SW 1271 (cell line): ENCODE measurements at places on chromosomes 7 and 10.
A peak's percentile ranks its signal among the peaks of the same experiment; 100 is the strongest.

GRCh38 chr7:34949361-34949760 is 87.9 kb downstream of the DPY19L1 start:
- DNase-seq, result no peak

DNA sequence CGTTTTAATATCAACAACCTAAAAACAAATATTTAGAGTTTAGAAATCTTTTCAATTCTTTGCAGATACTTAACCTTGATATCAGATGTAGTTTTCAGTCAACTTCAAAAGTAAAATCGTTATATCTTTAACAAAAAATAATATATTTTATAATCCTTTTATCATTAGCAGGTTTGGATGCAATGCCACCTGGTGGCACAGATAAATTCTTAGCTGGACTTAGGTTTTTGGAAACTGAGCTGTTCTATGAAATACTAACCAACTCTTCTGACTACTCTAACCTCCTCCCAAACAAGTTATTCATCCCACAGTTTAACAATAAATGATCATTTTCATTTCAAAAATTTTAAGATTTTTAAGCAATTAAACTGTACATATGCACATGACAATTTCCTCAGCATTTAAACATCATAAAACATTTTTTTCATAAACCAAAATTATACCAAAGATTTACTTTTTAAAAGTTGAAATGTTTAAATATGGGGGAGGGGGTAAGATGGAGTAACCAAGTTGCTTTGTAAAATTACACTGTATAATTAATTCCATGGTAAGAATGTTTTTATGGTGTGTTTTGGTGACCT is 56.9 kb downstream of the HIBADH start:
- DNase-seq, result no peak

DNA sequence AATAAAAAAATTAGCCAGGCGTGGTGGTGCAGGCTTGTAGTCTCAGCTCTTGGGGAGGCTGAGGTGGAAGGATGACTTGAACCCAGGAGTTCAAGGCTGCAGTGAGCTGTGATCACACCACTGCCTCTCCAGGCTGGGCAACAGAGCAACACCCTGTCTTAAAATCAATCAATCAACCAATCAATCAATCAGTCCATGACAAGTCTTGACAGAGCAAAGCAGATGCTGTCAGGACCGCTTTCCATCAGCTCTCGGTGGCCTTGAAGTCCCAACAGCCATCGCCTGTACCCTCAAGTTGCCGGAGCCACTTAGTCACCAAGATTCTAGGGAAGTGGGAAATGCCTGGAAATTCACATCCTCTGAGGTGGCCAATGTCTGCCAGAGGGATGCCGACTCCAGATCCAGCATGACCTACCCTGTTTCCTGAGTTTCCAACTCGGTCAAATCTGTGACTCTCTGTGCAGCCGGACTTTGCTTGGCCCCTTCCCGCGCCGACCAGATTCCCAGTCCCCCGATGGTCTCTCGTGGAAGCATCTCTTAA is 871 bp upstream of the CCL24 start:
- DNase-seq, result no peak

GRCh38 chr7:126803060-126803665 is 449.6 kb downstream of the GRM8 start:
- peak; percentile 29 for DNase-seq

GRCh38 chr7:50729962-50730361 is 52.7 kb downstream of the GRB10 start:
- no peak for DNase-seq

GRCh38 chr7:82234457-82235049 is 209.0 kb downstream of the CACNA2D1 start:
- DNase-seq, result peak; percentile 10

- DNase-seq, result no peak
Observed at GRCh38 chr10:114046087-114046458, 2.4 kb downstream of the ADRB1 start.

- DNase-seq, result no peak
Observed at GRCh38 chr7:16359216-16359615, 62.1 kb downstream of the CRPPA start.

- DNase-seq, result no peak
Observed at GRCh38 chr7:44187636-44188416, 1.4 kb downstream of the GCK start.

DNA sequence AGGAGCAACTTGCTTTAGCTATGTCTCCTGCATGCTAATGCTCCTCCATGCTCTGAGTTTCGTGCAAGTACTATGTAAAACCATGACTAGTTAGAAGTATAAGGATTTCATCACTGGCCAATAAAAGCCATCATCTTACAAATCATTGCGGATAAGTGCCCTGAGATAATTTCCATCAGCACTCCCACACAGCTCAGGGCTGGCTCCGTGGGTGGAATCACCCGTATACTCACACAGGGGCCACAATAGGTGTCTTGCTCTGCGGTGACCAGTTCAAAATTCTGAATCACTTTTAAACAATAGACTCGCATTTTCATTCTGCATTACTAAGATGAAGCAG is 227.4 kb downstream of the PARD3 start:
- DNase-seq, result no peak

- no peak for DNase-seq
Observed at GRCh38 chr7:24824400-24824799, 67.1 kb upstream of the GSDME start.

DNA sequence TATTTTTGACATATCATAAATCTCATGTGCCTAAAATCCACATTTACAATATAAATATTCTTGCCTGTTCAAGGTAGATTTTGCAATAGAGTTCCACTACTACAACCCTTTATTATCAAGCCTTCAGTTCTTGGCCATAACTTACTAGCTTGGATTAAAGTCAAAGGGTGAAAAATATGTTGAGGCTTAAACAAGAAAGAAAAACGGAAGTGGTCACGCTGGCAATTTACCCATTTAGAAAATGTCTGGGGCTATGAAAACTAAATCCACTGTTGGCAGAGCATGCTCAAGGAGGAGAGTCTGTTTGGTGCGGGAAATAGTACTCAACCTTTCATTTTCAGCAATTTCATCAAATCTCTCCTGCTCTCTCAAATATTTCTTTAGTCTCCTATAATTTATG is 209.8 kb upstream of the RHOBTB1 start:
- no peak for DNase-seq

DNA sequence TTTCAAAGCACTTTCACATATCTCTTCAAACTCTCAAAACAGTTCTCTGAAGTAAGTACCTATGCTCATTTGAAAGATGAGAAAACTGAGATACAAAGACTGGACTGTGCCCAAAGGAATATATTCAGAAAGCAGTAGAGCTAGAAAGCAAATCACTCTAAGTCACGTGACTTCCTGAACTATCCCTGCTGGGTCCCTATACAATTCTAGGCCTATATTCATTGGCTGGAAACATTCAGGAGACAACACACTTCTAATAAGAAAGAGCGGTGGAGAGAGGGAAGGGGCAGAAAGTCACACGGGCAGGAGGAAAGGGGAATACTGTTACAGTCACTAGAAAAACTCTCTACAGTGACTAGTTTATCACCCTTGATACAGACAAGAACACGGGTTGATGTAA is 140.0 kb downstream of the CHCHD3 start:
- no peak for DNase-seq

GRCh38 chr7:5374464-5374863 is 49.2 kb downstream of the TNRC18 start:
- DNase-seq, result no peak

- no peak for DNase-seq
Observed at GRCh38 chr10:95319239-95319638, 28.4 kb upstream of the PDLIM1 start.

DNA sequence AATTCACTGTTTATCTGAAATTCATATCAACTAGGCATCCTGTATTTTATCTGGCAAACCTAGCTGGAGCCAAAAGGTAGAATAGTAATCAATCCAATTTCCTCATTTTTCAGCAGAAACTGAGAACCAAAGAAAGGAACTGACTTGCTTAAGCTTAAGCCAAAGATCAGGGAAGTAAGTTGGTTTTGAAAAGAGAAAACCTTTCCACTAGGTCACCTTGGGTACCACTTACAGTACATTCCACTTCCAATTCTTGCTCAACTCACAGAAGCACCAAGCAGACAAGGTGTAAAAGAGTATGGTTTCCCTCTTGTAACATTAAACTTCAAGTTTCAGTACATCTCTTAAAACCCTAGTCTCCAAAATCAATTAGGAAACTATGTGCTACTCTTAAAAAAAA is 79.6 kb downstream of the ZFAND4 start:
- DNase-seq, result no peak

GRCh38 chr10:33006342-33006887 is 48.4 kb upstream of the ITGB1 start:
- no peak for DNase-seq

GRCh38 chr7:129266181-129266580 is 41.4 kb downstream of the AHCYL2 start:
- no peak for DNase-seq

DNA sequence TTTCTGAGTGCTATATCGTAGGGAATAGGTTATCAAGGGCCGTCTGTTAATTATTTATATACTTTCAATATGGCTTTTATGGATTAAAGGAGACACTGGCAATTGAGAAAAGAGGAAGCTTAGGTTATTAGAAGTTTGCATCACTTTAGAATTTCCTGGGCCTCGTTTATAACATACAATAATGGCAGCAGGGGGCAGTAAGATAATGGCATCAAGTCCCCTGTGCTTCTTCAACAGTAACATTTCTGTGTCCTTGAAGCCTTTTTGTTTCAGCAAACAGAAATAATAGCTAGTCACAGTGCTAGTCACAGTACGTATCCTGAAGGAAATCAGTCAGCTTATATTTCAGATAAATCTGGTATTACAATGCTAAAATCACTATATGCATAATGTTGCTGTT is 41.9 kb downstream of the SPAM1 start:
- DNase-seq, result no peak

GRCh38 chr7:135210888-135211178 is 493 bp downstream of the WDR91 start:
- DNase-seq, result no peak

DNA sequence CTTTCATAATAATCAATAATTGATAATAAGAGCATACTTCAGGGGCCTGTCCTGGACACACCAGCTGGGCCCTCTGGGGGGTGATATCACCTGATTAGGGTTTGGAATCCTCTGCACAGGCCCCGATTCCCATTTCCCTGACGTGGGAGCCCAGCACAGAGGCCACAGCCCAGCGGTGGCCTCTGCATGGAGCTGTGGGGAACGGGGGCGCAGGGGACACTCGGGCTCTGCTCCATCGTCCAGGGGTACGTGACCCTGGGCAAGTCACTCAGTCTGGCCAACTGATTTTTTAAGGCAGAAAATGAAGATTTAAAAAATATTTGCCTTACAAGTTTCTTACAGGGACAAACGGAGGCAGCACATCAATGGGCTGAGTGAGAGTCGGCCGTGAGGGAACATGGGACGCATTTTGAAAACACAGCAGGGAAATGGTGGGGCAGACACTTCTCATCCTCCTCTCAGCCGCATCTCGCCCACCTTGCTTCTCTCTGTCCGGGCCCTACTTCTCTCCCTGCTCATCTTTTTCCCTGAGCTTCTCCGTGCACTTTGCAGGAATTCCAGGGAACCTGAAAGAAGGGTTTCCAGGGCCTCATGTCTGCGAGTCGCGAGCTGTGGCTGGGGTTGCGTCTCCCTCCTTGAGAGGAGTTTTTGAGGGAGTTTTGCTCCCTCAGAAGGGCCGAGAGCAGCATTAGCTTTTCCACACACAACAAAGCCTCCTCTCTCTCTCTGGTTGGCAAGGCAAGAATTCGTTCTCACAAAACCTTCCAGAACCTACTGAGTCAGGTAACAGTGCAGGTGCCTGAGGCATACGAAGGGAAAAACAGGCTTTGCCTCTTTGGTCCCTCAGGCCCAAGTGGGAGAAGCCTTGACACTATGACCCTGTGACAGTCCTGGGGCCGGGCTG is 312.0 kb downstream of the WDR37 start:
- DNase-seq, result no peak

DNA sequence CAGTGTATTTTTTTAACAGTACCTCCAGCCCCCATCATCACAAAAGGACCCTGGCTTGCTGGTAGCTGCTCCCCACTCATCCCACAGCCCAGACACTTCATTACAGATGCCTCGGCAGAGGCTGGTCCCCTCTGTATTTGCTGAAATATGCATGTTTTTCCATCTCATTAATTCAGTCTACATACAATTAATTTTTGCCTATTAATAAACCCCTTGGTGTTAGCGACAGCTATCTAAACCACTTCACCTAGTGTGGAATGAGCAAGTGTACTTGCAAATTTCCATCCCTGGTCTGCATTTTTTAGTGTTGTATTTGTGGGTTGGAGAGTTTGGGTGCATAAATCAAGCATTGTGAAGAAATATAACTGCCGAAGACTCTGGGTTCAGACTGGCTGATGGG is 216.9 kb downstream of the MGMT start:
- DNase-seq, result no peak

DNA sequence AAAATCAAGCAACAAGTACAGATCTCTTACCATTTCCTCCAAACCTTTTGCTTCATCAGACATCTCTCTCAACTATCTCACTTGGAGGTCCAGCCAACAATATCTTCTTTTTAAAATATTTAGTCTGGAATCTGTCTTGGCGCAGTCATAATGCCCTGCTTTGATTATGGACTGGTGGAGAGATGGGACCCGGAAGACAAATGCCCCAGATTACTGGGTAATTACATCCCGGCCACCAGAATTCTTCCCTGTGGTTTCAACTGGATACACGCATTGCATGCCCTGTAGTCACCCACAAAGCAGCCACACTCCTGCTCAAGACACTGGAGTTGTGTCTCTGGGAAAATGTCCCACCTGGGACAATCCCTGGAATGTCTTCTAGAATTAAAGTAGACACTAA is 65.5 kb downstream of the BPGM start:
- DNase-seq, result no peak

DNA sequence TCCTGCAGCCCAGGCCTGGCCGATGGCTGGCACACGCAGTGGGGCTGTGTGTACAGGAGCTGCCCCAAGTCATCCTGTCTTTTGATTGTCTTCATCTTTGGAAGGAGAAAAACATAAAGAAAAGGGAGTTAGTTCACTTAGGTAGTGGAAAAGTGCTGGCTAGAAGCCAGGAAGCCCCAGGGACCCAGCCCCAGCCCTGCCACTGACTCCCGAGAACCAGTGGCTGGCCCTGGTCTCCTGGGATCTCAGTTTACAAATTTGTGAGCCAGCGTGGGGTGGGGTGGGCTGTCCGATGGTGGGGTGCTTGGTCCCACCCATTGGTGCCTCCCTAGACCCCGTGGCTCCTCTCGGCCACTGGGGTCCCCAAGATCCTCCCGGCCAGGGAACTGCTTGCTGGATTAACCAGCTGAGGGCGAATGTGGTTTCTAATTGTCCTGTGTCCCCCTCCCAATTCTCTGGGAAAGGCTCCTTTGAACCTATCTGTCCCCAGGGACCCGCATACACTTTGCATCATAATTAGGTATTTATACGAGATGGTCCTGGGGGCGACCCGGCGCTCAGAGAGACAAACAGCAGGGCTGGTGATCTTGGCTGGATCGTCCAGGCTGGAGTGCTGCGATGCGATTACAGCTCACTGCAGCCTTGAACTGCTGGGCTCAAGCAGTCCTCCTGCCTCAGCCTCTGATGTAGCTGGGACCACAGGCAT is 16.3 kb upstream of the CHST12 start:
- DNase-seq, result no peak

- no peak for DNase-seq
Observed at GRCh38 chr10:133056001-133056400, 31.7 kb upstream of the ADGRA1 start.

GRCh38 chr7:116449950-116450349 is 49.6 kb upstream of the CAV2 start:
- no peak for DNase-seq

GRCh38 chr7:156522801-156523200 is 117.8 kb upstream of the RNF32 start:
- no peak for DNase-seq

- DNase-seq, result no peak
Observed at GRCh38 chr7:50621973-50622490, 56.8 kb upstream of the DDC start.

GRCh38 chr10:11444531-11445228 is 166.8 kb downstream of the USP6NL start:
- DNase-seq, result no peak
